Epithelial cell of alveolus of lung (primary cell): ENCODE measurements at places on chromosomes 5 and 9. TPM values are rescaled to one million over a fixed set of nuclear protein-coding genes. Genes with fewer than 3 reads are reported as not detected.

The TRPM6 gene
- under 0.01 TPM in 1 of 2 replicates, not detected in the other for total RNA-seq

The INSL6 gene
- total RNA-seq = not detected in 2 replicates

The MTAP gene
- total RNA-seq = 27.0 and 143 TPM in 2 replicates

The SMU1 gene
- 18.2 and 18.6 TPM in 2 replicates for total RNA-seq

The RETREG1 gene
- total RNA-seq = 0.16 and 0.39 TPM in 2 replicates

The RANBP17 gene
- total RNA-seq = 4.4 and 5.1 TPM in 2 replicates

The SHISAL2B gene
- 4.3 TPM in 1 of 2 replicates, not detected in the other for total RNA-seq
